ENCODE measurements at places on chromosomes 6 and 20.
A peak's percentile ranks its signal among the peaks of the same experiment; 100 is the strongest.

DNA sequence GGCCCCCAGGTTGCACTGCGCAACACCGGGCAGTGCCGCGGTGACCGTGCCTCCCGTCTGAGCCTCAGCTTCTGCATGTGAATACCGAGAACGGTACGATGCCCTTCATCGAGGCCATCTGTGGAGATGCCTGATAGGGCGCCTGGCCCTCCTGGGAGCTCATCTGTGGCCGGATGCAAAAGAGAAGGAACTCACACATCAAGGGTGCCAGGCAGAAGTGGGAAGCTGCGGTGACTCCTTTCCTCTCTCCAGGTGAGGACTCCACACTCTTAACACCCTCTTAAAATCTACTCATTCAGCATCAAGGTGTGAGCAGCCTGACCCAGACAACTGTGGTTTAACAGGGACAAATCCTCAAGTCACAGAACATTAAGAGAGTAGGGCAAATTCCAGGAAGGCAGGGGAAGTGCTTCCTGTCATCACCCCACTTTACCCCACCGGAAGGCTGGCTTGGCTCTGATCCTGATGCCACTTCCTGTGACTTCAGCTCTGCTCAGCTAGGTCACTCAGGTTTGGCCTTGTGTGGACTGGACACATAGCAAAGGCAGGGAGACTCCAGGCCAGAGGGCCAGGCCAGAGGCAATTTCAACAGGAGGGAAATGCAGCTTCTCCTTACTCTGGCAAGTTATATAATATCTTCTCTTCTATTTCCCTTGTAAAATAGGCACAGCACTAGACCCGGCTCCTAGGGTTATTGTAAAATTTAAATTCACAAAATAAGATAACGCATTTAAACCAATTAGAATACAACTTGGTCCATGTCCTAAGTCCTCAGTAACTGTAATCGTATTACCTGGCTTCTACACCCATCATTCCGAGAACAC is 69.4 kb downstream of the CPNE5 start:
- peak; percentile 26 for DNase-seq

- no peak for DNase-seq
Measured at GRCh38 chr6:149891259-149891658, 6.7 kb downstream of the RAET1E start.

DNA sequence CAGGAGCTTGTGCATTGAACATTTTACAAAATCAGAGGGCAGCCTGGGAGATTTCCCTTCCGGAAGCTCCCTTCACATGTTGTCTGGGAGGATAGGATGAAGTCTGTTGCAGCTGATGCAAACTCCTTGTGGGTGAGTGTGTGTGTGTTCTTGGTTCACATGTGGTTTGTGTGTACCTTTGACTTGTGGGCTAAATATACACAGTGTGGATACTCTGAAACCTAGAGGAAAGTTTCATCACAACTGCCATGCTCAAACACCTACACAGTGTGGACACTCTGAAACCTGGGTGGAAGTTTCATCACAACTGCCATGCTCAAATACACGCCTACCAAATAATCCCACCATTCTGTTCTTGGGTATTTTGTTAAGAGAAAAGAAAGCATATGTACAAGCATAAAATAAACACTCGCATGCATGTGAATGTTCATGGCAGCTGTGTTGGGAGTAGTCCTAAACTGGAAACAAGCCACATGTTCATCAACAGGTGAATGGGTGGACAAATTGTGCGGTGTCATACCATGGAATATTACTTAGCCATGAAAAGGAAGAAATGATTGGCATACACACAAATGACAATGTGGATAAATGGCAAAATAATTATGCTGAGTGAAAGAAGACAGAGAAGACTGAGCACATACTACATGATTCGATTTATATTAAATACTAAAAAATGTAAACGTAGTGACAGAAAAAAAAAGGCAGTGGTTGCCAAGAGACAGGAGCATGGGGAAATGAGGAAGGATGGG is 1.8 kb downstream of the SCP2D1 start:
- DNase-seq = no peak

GRCh38 chr6:132932588-132932987 is 118.2 kb downstream of the RPS12 start:
- no peak for DNase-seq

DNA sequence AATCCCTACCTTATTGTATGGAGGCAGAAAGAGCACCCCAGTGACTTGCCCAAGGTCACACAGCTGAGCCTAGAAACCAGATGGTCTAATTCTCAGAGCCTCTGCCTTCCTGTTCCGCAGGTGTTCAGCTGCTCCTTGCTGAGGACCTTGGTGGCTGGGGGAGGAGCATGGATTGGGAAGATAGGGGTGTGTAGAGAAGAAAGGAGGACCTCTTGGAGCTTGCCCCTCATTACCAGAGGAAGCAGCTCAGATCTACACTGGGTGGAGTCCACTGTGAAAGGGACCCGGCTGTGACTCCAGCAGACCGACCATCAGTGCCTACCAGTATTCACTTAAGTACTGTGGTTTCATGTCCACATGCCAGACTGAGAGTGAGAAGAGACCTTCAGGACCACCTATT is 15.2 kb downstream of the FOXP4 start:
- DNase-seq = no peak

GRCh38 chr6:71453371-71453706 is 164.7 kb downstream of the OGFRL1 start:
- no peak for DNase-seq

- DNase-seq = no peak
Measured at GRCh38 chr6:133834472-133835170, 54.3 kb upstream of the TCF21 start.

GRCh38 chr6:42708096-42708495 is 14.3 kb downstream of the PRPH2 start:
- no peak for DNase-seq

DNA sequence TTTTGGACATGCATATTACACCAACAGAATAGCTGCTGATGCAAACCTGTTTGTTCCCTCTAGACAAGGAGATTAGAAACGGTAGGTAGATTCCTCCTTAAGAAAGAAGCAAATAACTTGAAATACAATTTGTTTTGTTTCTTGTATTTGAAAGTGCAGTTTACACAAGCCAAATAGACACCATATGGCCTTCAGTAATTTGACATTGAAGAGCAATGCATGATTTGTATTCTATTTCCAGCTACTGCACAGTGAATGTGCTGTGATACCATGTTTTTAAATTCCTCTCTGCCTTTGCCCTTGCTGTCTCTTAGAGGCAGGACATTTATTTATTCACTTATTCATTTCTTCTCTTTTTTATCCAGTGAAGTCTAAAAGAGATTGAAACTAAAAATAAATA is 31.9 kb upstream of the ANKEF1 start:
- no peak for DNase-seq

- no peak for DNase-seq
Measured at GRCh38 chr6:137045222-137045789, 541 bp upstream of the IL20RA start.

DNA sequence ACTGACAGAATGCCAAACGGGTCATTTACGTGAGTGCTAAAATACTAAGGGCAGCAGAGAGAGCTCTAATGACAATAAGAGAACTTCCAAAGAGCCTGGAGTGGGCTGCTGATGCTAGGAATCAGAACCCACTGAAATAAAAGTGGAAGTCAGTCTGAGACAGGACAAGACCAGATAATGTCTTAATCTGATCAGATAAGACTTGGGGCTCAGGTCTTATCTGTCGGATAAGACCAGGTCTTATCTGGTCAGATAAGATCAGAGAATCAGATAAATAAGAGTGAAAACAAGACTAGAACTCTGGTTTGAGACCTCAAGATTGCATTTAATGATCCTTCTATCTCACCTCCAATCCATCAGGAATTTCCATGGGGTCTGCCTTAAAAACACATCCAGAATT is 18.6 kb downstream of the LRP11 start:
- DNase-seq = no peak

- peak; percentile 66 for DNase-seq
Measured at GRCh38 chr20:51446656-51447055, 95.9 kb downstream of the NFATC2 start.

GRCh38 chr20:61185181-61185580 is 66.9 kb upstream of the CDH4 start:
- DNase-seq = no peak

GRCh38 chr20:6613280-6613861 is 154.1 kb upstream of the BMP2 start:
- no peak for DNase-seq

GRCh38 chr6:44653761-44654218 is 266.3 kb downstream of the CDC5L start:
- DNase-seq = peak; percentile 74

DNA sequence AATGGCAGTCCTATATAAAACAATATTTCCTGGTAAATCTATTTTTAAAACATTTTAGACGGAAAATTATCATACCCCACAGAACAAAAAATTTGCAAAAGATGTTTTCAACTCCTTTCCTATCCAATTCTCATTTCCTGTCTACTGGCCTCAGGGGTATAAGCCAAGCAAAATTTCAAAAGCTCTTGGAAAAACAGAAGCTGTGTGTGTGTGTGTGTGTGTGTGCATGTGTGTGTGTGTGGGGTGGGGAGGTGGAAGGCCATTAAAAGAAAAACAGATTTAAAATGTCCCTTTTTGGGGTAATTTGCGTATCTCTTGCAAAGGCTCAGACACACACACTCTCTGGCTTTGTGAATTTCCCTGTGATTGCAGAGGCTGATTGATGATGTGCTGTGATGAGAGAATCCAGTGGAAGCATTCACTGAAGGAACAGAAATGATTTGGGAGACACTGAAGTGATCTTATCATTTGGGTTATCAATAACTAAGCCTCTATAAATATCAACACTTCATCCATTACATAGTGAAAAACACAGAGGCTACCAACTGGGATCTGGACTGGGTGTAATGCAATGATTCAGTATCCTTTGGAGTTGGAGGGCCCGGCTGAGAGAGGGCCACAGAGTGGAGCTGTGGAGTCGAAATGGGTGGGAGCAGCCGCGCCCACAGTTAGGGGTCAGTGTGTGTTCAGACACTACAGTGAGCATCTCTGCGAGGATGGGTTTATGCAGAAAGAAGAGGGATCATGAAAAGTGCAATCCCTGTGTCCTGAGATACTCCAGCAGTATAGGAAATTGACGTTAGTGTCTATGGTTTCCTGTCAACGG is 106.8 kb upstream of the PREP start:
- DNase-seq = no peak

- DNase-seq = no peak
Measured at GRCh38 chr20:49006446-49006980, 39.6 kb upstream of the CSE1L start.

DNA sequence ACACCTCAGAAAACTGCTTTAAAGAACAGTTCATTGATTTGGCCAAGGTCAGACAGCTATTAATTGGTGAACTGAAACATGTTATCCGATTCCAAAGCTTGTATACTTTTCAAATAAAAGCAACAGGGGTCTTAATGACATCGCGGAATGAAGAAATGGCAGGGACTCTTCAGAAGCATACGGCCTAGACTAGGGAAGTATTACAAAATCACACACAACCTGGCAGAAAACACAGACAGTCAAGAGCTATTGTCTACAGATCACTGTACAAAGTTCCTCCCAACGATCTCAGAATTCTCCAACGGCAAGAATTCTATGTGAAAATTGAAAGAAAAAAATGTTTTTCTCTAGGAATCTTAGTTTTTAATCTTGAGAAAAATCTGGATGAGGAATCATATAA is 105.5 kb downstream of the PTPRK start:
- DNase-seq = peak; percentile 14

- no peak for DNase-seq
Measured at GRCh38 chr6:50845499-50846143, 26.9 kb downstream of the TFAP2B start.

GRCh38 chr6:11283629-11284028 is 51.2 kb upstream of the NEDD9 start:
- no peak for DNase-seq

- DNase-seq = no peak
Measured at GRCh38 chr6:17347012-17347411, 46.4 kb upstream of the CAP2 start.

DNA sequence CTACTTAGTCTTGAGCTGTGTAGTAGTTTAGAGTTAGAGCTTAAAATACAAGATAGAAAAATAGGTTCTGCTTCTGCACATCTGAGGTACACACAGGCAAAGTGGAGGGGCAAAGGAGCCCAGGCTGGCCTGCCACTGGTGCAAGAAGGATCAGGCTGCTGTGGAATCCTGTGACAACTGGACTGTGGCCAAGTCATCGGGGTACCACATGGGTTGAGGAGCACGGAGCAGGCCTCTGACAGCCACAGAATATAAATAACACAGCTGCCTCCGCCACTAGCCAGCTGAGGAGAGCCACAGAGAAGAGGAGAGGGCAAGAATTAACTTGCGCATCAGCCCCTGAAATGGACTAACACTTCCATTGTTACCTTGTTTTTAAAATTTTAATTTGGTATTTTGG is 206.0 kb upstream of the MARCKS start:
- DNase-seq = no peak

- DNase-seq = no peak
Measured at GRCh38 chr6:166932116-166932515, 24.2 kb downstream of the RNASET2 start.

DNA sequence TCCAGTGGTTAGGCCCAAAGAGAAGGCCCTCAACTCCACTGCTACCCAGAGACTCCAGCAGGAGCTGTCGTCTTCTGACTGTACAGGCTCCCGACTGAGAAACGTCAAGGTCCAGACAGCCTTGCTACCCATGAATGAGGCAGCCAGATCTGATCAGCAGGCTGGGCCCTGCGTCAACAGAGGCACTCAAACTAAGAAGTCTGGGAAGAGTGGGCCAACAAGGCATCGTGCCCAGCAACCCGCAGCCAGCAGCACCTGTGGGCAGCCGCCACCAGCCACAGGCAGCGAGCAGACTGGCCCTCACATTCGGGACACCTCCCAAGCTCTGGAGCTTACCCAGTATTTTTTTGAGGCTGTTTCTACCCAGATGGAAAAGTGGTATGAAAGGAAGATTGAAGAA is 8.1 kb downstream of the LYRM2 start:
- DNase-seq = no peak

GRCh38 chr20:24765316-24766142 is 183.5 kb upstream of the CST7 start:
- no peak for DNase-seq

DNA sequence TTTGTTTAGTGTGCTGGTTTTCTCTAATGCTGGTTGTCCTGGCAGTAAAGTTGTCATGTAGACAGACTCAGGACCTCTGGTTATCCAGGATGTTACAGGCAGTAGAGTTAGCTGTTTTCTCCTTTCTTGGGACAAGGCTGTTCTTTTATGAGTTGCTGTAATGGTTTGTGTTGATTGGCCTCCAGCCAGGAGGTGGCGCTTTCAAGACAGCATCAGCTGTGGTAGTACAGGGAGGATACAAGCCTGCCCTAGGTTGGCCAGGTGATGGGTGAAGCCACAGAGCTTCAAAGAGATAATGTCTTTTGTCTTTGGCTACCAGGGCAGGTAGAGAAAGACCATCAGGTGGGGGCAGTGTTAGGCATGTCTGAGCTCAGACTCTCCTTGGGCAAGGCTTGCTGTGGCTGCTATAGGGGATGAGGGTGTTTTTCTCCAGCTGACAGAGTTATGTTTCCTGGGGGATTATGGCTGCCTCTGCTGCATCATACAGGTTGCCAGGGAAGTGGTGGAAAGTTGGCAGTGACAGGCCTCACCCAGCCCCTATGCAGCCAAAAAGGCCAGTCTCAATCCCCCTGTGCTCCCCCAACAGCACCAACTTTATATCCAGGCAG is 127.2 kb upstream of the TAB2 start:
- peak; percentile 9 for DNase-seq

All from fibroblast of the aortic adventitia (primary cell).